HS-27A (cell line): ENCODE measurements at places on chromosomes 2 and 18.
A peak's percentile ranks its signal among the peaks of the same experiment; 100 is the strongest.

DNA sequence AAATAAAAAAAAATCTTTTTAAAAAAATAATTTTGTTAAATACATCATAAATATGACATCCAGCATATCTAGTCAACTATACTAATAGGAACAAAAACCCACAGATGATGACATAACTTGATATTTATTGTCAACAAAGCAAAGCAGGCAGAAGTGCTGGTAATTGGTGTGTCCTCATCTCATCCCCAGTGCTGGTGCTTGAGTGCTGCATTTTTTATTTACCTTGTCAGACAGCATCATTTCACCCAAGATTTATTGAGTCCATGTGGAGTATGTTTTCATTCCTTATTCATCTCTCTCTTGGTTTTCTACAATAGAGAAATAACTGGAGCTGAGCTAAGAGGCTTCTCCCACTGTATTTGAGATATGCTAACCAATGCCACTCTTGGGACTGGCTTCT, 191.6 kb upstream of the SLC14A2 start:
- DNase-seq, result no peak

DNA sequence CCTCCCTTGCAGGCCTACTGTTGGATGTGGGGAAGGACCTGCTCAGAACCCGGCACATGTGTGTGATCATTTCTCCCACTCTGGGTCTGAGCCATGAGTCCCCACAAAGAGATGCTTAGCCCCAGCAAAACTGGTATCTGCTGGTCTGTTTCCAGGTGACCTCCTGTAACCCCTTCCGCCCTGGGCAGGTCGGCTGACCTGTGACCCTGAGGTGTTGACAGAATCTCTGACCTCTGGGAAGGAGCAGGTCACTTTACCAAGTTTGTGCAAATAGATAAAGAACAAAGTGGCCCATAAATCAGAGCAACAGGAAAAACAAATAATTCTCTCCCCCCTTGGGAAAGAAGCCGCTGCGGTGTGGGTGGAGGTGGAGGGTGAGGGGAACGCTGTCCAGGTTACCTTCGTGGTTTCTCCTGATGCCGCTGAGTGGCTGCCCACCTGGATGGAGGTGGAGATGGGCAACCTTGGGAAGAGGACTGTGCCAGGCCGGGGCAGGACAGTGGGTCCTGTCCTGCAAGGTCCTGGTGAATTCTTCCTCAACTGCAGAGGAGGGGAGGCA, 174.0 kb upstream of the MYCN start:
- no peak for DNase-seq

GRCh38 chr2:70946832-70947442, 11.2 kb downstream of the ATP6V1B1 start:
- DNase-seq, result no peak

- no peak for DNase-seq
These were observed 263.4 kb downstream of the PTPRM start for GRCh38 chr18:7830468-7830867.

- no peak for DNase-seq
These were observed 4.2 kb downstream of the TFPI start for GRCh38 chr2:187549951-187550555.

DNA sequence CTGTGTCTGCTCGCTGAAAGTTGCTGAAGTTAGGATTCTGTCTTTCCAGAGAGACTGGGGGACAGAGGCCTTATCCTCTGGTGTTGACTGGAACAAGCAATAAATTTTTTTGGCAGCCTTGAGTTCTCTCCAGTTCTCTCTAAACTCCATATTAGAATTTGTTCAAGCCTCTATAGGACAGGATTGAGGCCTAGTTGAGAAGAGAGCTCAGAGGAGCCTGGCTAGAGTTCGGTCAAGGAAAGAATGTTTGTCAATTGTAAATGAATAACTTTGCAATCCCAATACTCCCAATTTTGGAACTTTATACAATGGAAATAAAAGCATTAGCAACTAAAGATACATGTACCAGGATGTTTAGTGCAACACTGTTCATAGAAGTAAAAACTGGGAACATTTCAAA, 16.7 kb upstream of the RASGRP3 start:
- DNase-seq, result no peak

DNA sequence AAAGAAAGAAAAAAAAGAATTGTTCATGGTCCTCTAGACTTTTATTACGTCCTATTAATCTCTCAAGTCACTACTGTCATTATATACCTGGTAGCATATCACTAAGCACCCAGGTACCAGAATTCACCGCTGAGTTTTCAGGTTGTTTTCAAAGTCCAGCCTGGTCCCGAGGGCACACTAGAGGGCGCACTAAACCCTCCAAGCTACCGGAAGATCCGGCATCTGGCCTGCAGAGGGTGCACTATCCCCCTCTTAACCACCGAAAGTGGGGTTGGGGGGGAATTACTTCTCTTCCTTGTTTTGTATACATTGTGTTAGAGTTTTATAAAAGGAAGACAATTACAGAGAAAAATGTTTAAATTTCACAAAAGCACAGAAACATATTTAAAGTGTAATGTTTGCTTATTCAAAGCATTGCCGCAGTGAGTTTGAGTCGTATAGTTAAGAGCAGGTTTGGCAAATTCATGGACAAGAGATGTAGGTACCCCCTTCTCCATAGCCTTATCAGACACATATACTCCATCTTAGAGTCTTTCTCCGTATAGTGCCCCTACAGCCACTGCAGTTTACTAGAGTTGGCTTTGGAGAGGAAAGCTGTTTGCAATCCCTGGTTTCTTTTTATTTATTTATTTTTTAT, 19.2 kb downstream of the MOGAT1 start:
- peak; percentile 19 for DNase-seq

DNA sequence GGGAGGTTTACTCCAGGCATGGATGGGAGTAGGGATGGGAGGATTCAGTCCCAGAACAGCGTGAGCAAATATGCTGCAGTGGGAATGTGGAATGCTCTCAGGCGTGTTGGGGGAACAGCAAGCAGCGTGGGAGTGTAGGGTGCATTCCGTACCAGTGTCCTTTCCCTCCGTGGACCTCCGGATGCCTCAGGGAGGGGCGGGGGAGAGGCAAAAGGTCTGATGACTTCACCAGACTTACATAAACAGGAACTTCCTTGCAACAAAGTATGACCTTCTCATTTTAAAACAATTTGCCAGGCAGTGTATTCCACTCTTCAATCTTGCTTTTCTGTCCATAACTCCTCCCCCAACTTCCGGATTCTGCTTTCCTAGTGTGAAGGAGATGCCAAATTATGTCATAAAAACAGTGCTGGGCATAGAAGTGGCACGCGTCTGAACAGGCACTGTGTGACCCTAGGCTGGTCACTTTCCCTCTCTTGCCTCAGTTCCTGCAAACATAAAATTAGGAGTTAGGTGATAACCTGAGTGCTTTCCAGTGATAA, 36.9 kb downstream of the RPL37A start:
- DNase-seq, result no peak

- no peak for DNase-seq
These were observed 36.2 kb downstream of the ASB1 start for GRCh38 chr2:238462782-238463396.

DNA sequence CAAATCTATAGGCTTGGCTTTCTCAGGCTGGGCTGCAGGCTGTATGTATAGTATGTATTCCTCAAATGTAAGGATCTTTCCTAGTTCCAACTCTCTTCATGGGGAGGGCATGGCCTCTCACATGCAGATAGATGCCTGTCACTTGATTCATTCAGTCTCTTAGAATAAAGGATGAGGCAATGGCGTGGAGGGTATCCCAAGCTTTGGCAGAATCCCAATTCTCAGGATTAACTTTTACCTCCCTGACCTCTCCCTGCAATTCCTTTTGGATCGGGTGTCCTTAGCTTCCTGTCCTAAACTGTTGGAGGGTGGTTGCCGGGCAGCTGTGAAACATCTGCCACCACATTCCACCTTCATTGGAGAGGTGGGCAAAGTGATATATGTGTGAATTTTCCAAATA, 80.3 kb downstream of the INSIG2 start:
- peak; percentile 91 for DNase-seq

- DNase-seq, result no peak
These were observed 14.1 kb downstream of the SLC4A3 start for GRCh38 chr2:219641390-219642068.

- DNase-seq, result no peak
These were observed 24.5 kb upstream of the MMADHC start for GRCh38 chr2:149612122-149612521.

DNA sequence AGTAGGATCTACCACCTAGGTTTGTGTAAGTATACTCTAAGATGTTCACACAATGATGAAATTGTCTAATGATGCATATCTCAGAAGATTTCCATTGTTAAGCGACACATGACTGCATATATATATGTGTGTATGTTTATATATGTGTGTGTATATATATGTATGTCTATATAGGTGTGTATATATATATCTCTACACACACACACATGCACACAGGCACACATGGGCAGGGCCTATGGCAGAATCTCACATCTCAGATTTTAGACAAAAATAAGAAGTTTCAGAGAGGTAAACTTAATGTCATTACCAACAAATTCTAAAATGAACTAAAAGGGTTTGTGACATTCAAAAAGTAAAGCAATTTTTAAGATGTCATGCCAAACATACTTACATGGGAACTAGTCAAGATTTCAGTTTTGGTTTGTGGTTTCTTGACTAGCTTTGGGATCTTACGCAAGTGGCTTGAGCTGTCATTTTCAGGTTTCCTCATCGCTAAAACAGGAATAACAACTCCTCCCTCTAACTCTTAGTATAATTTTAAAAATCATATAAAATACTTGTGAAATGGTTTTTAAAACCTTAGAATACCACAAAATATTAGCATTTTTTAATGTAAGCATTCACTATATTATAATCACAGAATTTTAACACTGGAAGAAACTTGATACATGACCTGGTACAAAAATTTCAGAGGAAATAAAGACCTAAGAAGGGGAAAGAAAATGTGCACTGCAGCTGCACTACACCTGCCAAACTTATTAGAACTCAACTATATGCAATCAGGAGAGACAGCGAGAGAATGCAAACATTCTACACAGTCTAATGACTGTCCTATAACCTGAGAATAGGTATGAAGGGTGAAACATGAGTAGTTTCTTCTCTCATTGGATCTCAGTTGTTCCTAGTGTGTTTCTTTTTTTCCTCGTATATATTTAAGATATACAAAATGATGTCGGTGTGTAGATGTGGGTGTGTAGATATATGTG, 75.7 kb downstream of the TTC21B start:
- no peak for DNase-seq

DNA sequence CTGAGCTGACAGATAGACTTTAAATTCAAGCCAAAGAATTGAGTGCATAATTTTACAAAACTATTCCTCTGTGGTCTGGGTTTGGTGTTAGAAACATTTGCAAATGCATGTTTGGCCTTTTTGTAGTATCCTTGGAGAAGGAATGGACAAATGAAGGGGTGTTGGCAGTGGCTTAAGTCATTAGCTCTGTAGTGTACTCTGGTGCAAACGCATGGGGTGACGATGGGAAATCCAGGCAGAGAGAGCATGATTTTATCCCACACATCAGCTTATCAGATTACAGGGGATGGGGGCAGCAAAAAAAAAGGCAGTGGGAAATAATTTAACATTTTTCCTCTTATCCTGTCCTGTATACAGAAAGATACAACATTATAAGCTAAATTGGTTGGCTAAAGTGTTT, 320.6 kb downstream of the ZNF516 start:
- DNase-seq, result no peak

- DNase-seq, result no peak
These were observed 155.0 kb downstream of the SETBP1 start for GRCh38 chr18:44835703-44836102.

DNA sequence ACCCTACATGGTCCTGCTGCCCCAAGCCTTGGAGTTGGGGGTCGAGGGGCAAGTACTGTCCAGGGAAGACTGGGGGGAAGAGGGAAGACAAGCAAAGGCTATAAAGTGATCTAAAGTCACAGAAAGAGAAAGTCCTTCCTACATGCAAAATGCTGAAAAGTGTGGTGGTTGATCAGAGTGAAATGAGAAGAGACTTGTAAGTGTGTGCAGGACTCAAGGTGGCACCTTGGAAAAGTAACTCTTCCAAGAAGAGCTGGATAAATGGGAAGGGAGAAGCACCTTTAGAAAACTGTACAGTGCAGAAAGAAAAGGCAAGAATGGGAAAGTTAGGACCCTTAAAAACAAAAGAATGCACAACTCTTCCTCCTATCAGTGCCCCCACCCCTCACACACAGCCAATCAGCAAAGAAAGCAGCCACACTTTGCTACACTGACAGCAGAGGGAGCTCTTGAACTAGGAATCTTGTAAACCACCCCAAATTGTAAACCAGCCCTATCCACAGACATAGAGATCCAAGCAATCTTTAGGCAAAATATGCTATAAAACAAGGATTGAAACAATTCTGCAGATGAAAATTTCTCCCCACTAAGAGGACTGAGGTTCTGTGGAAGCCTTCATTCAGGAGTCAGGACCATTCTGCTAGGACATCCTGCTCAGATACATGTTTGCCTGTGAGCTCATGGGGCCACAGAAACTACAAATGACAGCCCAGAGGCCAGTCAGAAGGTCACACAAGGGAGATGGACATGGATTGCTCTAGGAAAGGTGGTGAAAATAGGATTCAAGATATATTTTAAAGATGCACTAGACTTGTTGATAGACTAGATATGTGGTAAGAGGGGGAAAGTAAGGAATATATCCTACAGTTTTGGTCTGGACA, 146.4 kb downstream of the FTCDNL1 start:
- peak; percentile 29 for DNase-seq

DNA sequence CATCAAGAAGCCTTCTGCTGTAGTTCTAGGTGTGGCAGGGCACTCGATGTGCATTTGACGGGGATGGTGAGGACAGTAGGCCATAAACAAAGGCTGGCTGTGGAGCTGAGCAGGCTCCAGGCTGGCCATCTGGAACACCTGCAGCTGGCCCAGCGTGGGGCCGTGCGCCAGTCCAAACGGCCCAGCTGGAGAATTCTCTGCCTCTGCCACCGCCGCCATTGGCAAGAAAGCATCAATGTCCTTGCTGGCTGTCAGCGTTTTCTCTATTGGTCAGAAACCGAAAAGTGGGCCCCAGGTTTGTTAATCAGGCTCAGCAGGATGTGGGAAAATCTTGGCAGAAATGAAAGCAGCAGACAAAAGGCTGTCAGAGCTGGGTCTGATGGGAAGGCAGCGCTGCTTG, 24.0 kb upstream of the CTIF start:
- no peak for DNase-seq

DNA sequence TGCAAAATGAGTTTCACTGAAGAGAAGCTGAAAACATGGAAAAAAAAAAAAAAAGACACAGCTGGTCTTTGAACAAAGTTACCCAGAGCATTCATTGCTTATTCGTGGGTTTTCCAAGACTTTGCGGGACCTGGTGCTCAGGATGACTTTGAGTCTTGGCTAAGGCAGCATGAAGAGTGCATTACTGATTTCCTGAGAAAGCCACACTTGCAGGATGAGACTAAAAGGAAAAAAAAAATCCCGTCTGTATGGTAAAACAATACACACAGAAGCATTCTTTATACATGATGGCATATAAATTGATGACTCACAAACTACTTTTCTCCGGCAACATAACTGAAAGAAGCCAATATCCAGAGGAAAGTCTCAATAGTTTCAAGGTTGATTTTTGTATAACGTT, 195.4 kb downstream of the SPP2 start:
- DNase-seq, result no peak
